ENCODE measurements at places on chromosomes 4 and X. TPM values are rescaled to one million over a fixed set of nuclear protein-coding genes. Genes with fewer than 3 reads are reported as not detected.

Gene ERVMER34-1
- total RNA-seq, result 0.79 TPM

Gene PLRG1
- total RNA-seq, result 80.7 TPM

Gene DRP2
- total RNA-seq, result 4.2 TPM

Gene CDS1
- 9.6 TPM for total RNA-seq

Gene SLC25A43
- 13.3 TPM for total RNA-seq

Gene H2BW2
- not detected for total RNA-seq

Gene ACE2
- 0.30 TPM for total RNA-seq

GRCh38 chr4:171814545-171814944 lies 1.3 kb downstream of the GALNTL6 start:
- DNase-seq, result no peak

GRCh38 chr4:71187404-71188155 lies 151.2 kb upstream of the SLC4A4 start:
- no peak for DNase-seq

DNA sequence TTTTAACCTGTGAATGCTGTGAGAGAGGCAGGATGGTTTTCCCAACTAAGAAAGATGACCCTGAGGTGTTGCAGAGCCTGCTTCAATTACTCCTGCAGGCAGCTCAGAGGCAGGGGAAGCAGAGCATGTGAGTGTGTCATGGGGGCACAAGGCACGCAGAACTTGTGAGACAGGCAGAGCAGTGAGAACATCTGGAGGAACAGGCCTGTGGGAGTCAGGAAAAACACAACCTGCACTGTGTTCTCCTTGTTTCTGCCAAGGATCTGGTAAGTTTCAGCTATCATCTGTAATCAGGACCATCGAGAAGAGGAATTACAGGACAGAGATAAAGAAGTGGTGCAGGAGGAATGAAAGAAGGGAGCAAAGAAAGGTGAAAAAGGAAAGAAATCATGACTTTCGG lies 741.8 kb upstream of the INTU start:
- DNase-seq, result no peak

DNA sequence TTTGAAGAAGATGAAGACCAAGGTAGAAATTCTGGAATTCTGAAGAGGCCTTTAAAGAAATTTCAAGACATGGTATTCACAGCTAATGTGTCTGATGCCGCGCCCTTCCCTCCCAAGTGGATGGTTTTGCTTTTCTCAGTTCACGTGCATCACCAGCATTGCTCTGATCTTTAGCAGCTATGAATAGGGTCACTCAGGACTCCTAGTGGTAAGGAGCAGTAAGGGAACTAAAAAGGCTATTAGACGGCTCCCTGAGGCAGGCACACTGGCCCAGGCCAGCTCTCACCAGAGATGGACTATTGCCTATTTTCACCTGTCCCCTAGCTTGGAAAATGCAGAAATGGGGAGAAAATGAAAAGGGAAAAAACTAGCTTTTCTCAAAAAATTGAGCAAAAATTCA lies 447.5 kb upstream of the RASGEF1B start:
- DNase-seq, result no peak

DNA sequence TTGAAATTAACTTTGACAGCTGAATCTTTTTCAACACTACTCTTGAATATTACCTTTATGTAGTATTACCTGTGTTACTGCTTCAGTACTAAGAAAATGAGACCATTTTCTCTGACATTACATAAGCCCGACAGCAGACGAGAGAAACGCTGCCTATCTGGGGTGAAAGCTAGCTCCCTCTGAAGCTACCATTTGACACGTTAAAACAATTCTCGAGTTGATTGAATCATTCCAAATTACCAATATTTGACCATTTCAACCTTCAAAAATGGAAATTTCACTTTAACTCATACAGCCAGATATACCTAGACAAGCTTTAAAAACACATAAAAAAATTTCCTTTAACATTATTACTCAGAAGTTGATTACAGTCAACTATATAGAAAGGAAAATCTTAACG lies 836 bp downstream of the GPM6A start:
- no peak for DNase-seq

GRCh38 chr4:139935911-139936310 lies 218.1 kb downstream of the MAML3 start:
- DNase-seq, result no peak

GRCh38 chr4:41413670-41414411 lies 124.1 kb upstream of the LIMCH1 start:
- DNase-seq, result no peak

- DNase-seq, result no peak
Observed at GRCh38 chrX:8390771-8391170, 73.9 kb upstream of the VCX3B start.

DNA sequence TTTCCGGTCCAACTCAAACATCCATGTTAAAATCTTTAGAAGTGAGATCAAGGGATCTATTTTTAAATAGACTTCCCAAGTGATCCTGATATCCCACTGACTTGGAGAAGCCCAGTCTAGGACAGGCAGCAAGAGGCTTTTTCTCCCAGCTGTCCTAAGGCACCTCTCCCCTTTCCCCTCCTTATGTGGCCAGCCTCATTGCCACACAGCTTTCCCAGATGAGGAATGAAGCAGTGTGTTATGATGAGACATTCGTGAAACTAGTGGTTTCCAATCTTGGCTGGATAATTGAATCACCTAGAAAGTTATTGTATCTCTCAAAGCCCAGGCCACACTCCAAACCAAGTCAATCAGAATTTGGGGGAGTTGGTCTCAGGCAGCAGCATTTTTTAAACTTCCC lies 16.8 kb upstream of the HSD17B13 start:
- no peak for DNase-seq
